ENCODE measurements at places on chromosomes 7 and 10. TPM values are rescaled to one million over a fixed set of nuclear protein-coding genes. Genes with fewer than 3 reads are reported as not detected.

The METTL27 gene
- total RNA-seq: not detected

The FOXI2 gene
- not detected for total RNA-seq

The GPR141 gene
- 0.24 TPM for total RNA-seq

The PTPRZ1 gene
- total RNA-seq: 7.2 TPM

The SEMA3E gene
- total RNA-seq: under 0.01 TPM

The CUZD1 gene
- total RNA-seq: 0.64 TPM

The CABCOCO1 gene
- not detected for total RNA-seq

The MYOZ1 gene
- not detected for total RNA-seq

The PNPLA8 gene
- 26.4 TPM for total RNA-seq

The PPP1R9A gene
- 0.85 TPM for total RNA-seq

The AKR1C4 gene
- not detected for total RNA-seq

The AGR3 gene
- not detected for total RNA-seq

The CACNB2 gene
- under 0.01 TPM for total RNA-seq

The CPA2 gene
- total RNA-seq: not detected

The WNT8B gene
- not detected for total RNA-seq

The FAM171A1 gene
- total RNA-seq: 7.2 TPM

The TEX36 gene
- not detected for total RNA-seq

The COMTD1 gene
- 42.2 TPM for total RNA-seq

The SPDYE2B gene
- not detected for total RNA-seq

The HNRNPA2B1 gene
- total RNA-seq: 41.1 TPM

The GTPBP4 gene
- total RNA-seq: 50.1 TPM

The RHOBTB1 gene
- total RNA-seq: 7.2 TPM

The WDFY4 gene
- total RNA-seq: under 0.01 TPM

The CHAT gene
- not detected for total RNA-seq

The FXYD4 gene
- total RNA-seq: not detected

The RNLS gene
- 16.6 TPM for total RNA-seq

The C10orf71 gene
- not detected for total RNA-seq

The MKX gene
- 0.43 TPM for total RNA-seq

The GPR158 gene
- under 0.01 TPM for total RNA-seq

The TLL2 gene
- 0.85 TPM for total RNA-seq

The LOXL4 gene
- total RNA-seq: 0.64 TPM

The AZGP1 gene
- total RNA-seq: 0.21 TPM

The CDK5 gene
- total RNA-seq: 18.1 TPM

The RNF133 gene
- not detected for total RNA-seq

The GIMAP1 gene
- not detected for total RNA-seq

The R3HCC1L gene
- 9.6 TPM for total RNA-seq

The LRRC61 gene
- 10.6 TPM for total RNA-seq

The CLEC5A gene
- total RNA-seq: not detected

The ZSCAN21 gene
- 7.7 TPM for total RNA-seq

The C7orf33 gene
- not detected for total RNA-seq

The AKR1E2 gene
- 29.2 TPM for total RNA-seq

The MLXIPL gene
- total RNA-seq: not detected

The JAKMIP3 gene
- total RNA-seq: not detected

The TSPAN33 gene
- 4.0 TPM for total RNA-seq

The MDH2 gene
- total RNA-seq: 56.5 TPM

The MOGAT3 gene
- not detected for total RNA-seq

The POU6F2 gene
- total RNA-seq: not detected

The HOXA1 gene
- total RNA-seq: 0.64 TPM

The NDUFB8 gene
- 86.7 TPM for total RNA-seq

The ANLN gene
- 8.2 TPM for total RNA-seq

The EZH2 gene
- 3.6 TPM for total RNA-seq

The UMAD1 gene
- total RNA-seq: 10.4 TPM

The ANKRD61 gene
- total RNA-seq: 0.48 TPM

The ELFN1 gene
- total RNA-seq: not detected

The SLC39A12 gene
- total RNA-seq: not detected

The CPA4 gene
- total RNA-seq: 6.6 TPM
